ENCODE measurements at places on chromosomes 12 and 14.
A peak's percentile ranks its signal among the peaks of the same experiment; 100 is the strongest.

DNA sequence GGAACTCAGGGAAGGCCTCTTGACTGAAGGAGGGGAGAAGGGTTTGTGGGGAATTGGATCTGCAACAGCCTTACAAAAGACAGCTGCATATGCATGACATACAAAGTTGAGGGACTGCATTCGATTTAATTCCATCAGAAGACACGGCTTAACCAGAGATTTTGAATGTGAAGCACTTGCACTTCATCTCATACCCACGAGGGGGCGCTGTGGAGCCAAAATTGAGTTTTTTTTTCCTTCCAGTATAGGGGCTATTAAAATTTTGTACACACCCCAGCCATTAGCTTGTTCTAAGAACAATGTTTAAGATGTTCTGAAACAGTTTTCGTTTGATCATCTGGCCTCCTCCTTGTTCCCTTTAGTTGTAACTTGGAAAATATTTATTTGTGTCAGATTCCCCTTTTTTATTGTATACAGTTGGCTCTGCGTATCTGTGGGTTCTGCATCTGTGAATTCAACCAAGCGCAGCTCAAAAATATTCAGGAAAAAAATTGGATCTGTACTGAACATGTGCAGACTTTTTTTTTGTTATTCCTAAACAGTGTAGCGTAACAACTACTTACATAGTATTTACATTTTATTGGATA is 1.6 kb downstream of the SUDS3 start:
- DNase-seq: peak; percentile 75

DNA sequence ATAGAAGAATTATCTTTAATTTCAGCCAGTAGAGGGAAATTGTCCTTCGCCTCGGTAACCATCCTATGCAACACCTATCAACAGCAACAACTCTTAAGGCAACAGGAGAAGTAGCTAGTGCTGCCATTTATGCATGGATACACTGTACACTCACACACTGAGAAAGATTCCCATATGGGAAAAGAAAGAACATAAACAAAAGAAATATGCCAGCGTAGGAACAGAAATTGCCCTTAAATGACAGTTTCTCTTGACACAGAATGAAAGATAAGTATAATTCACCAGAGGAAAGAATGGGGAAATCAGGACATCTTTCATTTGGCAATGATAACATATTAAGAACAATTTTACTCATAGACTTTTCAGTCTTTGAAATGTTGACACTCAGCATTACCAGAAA is 466.9 kb downstream of the BCAT1 start:
- no peak for DNase-seq

DNA sequence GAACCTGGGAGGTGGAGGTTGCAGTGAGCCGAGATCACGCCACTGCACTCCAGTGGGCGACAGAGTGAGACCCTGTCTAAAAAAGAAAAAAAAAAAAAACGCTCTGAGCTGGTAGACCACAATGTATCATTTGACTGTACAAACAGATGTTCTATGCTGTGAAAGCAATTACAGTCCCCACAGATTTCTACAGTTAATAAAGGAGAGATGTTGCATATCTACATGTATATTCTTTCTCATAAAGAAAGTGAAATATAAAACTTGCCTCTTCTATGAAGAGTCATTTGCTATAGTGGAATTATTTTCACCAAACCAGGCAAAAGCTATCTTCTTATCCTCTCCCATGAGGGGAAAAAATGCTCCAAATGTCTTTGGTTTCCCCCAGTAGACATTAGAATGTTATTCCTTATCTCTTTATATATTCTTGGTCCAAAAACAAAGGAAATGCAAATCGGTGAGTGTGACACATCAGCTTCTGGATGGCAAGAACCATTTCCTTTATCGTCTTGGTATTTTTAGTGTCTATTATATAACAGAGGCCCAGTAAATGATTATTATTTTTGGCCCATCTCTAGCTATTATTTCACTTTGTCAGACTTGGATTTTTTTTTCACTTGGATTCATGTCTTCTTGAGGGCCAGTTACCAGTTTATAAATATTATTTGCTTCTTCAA is 230.4 kb downstream of the SSPN start:
- no peak for DNase-seq

DNA sequence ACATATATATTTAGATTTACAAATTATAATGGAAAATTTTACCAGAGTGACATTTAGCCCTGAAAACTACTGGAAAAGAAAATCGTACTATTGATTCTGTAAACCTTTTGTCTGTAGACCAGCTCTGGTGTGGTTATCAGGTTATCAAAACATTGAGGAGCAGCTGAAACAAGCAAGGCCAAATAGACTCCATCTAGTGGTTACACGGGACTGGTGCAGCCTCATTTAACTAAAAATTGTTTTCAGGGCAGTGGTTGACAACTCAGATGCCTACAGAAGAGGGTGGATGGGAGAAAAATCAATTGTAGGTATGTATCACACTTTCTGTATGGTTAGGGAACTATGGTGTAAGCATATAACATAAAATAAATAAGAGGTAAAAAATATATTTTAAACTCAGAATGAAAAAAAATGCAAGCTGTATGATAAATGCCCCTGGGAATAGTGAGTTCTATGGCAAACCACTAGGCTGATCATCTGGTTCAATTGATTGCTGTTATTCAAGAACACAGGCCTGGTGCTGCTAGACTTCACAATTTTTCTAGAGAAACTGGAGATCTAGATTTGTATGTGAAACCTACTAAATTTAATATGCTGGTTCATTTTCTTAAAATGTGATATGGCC is 51.2 kb downstream of the ACSS3 start:
- DNase-seq: no peak

- no peak for DNase-seq
Observed at GRCh38 chr14:65228436-65228835, 126.1 kb upstream of the MAX start.

- no peak for DNase-seq
Observed at GRCh38 chr12:109752117-109753053, 38.8 kb downstream of the FAM222A start.

DNA sequence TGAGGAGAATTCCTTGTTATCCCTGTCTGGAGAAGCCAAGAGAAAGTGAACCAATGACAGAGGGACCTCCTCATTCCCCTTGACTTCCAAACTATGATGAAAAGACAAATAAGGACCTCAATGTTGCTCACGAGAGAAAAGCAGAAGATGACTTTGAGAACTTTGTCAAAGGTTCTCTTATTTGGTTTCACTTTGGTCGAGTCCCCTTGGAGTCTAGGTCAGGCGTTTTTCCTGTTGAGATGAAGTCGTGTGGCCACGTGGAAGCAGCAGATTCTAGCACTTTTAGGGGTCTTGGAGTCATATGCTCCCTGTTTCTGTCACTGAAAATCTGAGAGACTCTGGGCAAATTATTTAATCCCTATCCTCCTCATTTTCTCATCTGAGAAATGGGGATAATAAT is 33.8 kb upstream of the COL2A1 start:
- DNase-seq: no peak

DNA sequence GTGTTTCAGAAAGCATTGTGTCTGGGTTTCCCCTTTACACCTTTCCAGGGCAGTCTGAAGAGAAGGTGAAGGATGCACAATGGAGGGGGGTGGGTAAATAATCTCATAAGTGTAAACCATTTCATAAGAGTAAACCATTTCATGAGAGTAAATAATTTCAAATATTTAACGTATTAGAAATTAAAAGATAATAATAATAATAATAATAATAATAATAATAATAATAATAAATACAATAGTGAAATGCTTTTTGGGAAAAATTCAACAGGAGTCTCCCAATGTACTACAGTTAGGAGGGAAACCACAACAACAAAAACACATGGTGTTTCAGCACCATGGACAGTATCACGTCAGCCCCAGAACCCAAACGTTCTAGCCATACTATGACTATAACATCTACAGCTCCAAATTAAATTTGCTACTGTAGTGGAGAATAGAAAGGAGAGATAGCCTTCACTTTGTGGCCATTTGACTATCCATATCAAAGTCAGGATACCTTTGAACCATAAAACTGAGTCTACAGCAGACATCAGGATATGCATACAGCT is 691.8 kb downstream of the BCL11B start:
- DNase-seq: no peak

GRCh38 chr14:97946641-97947040 is 1149.5 kb downstream of the VRK1 start:
- no peak for DNase-seq

DNA sequence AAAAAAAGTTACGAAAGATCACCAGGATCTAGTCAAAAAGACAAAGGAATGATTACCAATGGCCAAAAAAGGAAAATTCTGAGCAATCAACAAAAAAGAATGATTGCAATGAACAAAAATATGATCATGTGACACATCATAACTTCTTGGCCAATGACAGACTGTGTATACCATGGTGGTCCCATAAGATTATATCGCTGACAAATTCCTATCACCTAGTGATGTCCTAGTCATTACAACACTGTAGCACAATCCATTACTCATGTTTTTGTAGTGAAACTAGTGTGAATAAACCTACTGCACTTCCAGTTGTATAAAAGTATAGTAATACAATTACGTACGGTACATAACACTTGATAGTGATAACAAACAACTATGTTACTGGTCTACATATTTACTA is 12.3 kb downstream of the SEL1L start:
- no peak for DNase-seq

DNA sequence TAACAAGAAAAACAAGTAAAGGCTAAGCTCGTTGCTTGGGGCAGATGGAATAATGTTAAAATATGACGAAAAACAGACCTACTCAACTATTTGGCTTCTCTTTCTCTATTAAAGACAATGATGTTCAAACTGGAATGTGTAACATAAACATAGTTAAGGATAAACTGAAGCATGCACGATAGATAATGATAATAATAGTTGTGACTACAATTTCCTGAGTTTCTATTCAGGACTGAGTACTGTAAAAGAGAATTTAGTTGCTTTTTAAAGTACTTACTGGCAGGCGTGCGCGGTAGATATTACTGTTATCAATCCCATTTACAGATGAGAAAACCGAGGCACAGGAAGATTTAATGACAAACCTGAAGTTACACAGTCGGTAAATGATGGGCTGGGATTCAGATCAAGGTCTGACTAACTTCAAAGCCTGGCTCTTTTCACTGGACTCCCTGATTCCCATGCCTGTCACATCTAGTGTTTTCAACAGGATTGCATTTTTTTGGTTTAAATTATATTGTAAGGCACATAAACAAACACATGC is 103.0 kb downstream of the CRADD start:
- no peak for DNase-seq

GRCh38 chr14:93736378-93737014 is 51.8 kb downstream of the PRIMA1 start:
- DNase-seq: no peak

- DNase-seq: no peak
Observed at GRCh38 chr12:47783024-47783755, 10.2 kb downstream of the SLC48A1 start.

DNA sequence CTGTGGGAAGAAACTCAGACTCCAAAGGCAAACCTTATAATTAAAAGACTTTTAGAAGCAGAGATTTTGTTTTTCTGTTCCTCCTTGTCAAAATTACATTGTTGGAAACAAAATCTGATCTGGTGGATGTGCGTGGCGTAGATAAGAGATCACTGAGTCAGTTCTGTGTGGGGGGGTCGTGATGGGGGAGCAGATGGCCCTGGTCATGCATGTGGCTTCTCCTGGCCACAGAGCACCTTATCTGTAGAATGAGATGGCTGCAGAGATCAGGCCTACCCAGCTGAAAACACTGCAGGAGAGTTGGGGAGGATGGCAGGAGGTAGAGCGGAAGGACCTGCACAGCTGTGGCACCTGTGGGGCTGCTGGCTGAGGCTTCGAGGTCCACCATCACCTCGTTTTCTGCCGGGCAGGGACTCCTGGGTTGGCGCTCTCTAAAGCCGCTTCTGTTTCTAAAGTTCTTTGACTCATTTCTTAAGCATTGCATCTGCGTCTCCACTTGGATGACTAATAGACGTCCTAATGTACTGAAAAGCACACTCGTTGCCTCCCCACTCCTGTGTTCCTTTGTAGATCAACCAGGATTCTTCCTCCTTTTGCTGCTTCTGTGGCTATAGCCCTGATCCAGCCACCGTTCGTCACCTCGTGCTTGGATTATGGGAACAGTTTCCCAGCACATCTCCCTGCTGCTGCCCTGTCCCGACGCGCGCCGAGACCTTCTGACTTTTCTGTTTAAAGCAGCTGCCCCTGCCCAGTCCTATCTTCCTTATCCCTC is 93.4 kb downstream of the TSPAN9 start:
- no peak for DNase-seq

DNA sequence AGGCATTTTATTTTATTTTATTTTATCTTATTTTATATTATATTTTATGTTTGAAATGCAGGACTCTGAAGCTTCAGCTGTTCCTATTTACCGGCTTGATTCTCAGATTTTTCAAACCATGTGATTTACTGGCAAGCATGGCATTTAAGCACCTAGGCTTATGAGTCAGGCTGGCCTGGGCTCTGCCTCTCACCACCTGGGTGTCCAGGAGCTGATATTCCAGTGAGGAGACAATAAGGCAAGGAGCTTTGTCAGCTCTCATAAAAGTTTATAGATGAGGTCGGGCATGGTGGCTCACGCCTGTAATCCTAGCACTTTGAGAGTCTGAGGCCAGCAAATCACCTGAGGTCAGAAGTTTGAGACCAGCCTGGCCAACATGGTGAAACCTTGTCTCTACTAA is 2.1 kb downstream of the DAO start:
- no peak for DNase-seq

DNA sequence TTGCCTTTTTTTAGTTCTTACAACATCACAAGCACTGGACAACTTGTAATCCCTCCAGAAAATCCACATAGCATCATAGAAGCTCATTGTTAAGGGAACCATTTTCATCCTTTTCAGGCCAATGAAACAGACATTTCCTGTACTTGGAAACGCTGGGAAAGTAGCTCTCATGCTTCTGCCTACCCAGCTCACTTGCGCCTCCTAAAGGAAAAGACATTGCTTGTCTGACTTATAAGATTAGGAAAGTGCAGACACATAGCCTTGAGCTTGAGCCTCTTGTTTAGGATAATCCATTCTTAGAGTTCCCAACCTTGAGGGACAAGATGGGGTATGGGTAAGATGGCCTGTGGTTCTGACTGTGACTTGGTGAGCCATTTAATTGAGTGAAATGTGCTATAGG is 589.5 kb downstream of the NOVA1 start:
- DNase-seq: no peak

DNA sequence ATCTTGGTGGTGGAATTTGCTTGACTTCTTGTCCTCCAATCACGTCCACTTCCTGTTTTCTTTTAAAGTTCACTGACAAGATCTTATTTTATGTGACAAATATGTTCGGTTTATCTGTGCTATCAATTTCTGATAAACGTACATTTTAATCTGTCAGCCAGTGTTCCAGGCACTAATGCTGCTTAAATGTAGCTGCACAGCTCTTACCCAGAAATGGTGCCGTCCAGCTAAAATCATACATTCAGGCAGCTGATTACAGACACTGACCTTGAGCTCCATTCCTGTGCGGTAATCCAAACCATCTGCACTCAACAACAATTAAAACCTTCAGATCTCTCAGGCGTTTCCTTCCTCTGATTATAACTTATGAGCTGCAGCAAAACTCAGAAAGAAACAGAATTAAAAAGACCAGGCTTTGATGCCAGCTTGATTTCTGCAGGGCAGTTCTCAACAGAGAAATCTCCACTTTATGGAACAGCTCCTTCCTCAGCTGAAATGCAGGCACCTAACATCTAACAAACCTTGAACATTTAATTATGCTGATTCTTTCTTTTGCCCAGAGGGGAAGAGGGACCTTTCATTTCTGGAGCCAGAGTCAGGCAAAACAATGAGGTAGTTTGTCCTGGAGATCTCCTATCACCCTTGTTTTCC is 26.4 kb upstream of the RASSF3 start:
- no peak for DNase-seq

- DNase-seq: no peak
Observed at GRCh38 chr12:120625557-120626419, 14.6 kb upstream of the CABP1 start.

All from activated T-helper 1 cell treated with anti-CD3 and anti-CD28 coated beads, Interleukin-2, amount 50 U/mL, for 16 hours (primary cell).